Type B pancreatic cell (in vitro differentiated cells): ENCODE measurements at places on chromosomes 5 and 9.

GRCh38 chr5:169300468-169301385, at the start of gene SLIT3:
SLIT3 (minus strand) TSS chr5:169301139; CDS start chr5:169300709, 430 bp downstream.
- H3K36me3 ChIP-seq: peaks cover 4% of the 10 kb centered on the region
- peak within 1 kb of the TSS; percentile 92 for H3K4me3 ChIP-seq
- H3K4me1 ChIP-seq: peaks cover 47% of the 10 kb centered on the region
- H3K27me3 ChIP-seq: peaks cover 58% of the 10 kb centered on the region
- peak within 1 kb of the TSS; percentile 44 for H3K27ac ChIP-seq

DNA sequence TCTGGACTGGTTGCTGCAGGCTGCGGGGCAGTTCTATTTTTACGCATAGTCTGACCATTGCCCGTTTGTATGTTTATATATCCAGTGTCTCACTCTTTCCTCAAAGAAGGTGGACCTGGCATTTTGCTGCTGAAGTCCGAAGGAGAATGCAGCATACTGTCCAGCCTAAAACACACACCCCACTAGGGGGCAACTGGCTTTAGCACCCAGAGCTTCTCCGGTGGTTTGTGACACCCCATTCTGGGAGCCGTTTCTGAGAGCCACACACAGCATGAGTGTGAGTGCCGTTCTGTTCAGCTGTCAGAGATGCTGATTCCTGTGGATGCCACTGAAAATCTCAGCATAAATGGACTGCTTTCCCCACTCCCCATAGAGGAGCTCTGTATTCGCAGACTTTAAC, 290.5 kb upstream of the TAS2R1 start:
- H3K4me3 ChIP-seq: no peak overlapping the region
- no peak for DNase-seq
- H3K27ac ChIP-seq: no peak overlapping the region
- peaks cover 15% of the 10 kb centered on the region for H3K4me1 ChIP-seq

GRCh38 chr5:123681061-123681460, 169.1 kb downstream of the CSNK1G3 start:
- H3K27ac ChIP-seq: no peak overlapping the region
- peaks cover 4% of the 10 kb centered on the region for H3K27me3 ChIP-seq
- DNase-seq: no peak
- no peak overlapping the region for H3K4me3 ChIP-seq
- peaks cover 18% of the 10 kb centered on the region for H3K36me3 ChIP-seq

GRCh38 chr5:151961557-151961956, 36.9 kb upstream of the GLRA1 start:
- no peak overlapping the region for H3K4me3 ChIP-seq
- H3K27ac ChIP-seq: no peak overlapping the region
- H3K4me1 ChIP-seq: peaks cover 10% of the 10 kb centered on the region
- H3K36me3 ChIP-seq: no peaks in the 10 kb centered on the region
- H3K27me3 ChIP-seq: peaks cover 4% of the 10 kb centered on the region

GRCh38 chr9:90966480-90967144, 165.0 kb downstream of the SYK start:
- H3K27me3 ChIP-seq: no peaks in the 10 kb centered on the region
- peak; percentile 55 for DNase-seq
- H3K36me3 ChIP-seq: no peaks in the 10 kb centered on the region
- peaks cover 22% of the 10 kb centered on the region for H3K4me1 ChIP-seq

DNA sequence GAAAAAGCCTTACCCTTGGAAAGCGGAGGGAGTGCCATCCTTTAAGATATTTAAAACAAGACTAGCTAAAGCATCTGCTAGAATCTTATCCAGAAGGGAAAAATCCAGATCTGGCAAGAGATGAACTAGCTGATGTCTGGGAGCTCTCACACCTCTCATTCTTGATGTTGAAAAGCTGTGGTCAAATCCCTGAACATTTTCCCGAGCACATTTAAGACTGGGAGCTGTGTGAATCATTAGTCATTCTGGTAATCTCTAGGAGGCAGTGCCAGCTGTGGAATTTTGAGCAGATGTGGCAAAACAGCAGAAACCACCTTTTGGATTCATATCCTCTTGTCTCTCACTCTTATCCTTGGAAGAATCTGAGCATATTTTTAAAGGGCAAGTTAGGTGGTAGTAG, 218.0 kb downstream of the MAN2A1 start:
- no peak for DNase-seq
- H3K27me3 ChIP-seq: peaks cover 3% of the 10 kb centered on the region
- no peaks in the 10 kb centered on the region for H3K36me3 ChIP-seq
- peaks cover 21% of the 10 kb centered on the region for H3K4me1 ChIP-seq
- H3K4me3 ChIP-seq: no peak overlapping the region
